ENCODE measurements at places on chromosomes 2 and 18.

- DNase-seq: no peak
Observed at GRCh38 chr18:8257851-8258434, 351.3 kb upstream of the RAB12 start.

GRCh38 chr2:3463944-3464343 is 55.4 kb downstream of the ADI1 start:
- DNase-seq: no peak

DNA sequence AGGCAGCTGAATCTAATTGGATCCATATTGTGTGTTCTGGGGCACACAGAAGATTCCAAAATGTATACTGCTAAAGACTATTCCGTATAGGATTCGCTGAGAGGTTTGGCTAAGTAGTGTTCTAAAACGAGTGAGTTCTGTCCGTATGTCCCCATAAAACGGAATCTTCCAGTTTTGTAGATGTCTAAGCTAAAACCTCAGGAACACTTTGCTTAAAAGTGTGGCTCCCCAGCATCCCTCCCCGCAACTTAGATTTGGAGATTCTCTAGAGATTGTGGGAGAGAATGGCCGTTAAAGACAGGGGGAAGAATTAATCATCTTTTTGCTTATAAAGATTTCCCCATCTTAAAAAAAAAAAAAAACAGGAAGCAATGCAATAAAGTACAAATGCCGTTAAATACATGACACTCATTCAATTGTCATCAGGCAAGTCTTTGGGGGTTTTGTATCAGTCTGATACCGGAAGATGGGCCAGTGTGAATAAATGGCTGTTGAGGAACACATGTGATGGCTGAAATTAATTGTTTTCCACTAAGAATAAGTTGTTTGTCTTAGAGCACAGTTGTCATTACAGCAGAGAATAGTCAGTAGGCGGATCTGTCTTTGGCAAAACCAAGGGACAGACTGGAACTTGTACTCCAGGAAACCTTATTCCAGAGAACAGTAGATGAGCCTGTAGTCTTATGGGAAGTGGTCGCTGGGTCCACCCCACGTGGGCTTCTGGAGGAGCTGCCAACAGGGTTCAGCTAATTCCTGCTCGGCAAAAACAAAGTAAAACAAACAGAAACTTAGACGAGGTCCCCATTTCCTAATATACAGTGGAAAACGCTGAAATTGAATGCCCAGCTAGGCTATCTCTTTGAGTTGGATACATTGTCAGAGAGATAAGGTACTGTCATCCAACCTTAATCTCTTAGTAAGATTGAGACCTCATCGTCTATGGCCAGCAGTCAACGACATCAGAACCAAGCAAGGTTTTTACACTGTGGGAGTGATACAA is 1.7 kb downstream of the EMILIN2 start:
- no peak for DNase-seq

DNA sequence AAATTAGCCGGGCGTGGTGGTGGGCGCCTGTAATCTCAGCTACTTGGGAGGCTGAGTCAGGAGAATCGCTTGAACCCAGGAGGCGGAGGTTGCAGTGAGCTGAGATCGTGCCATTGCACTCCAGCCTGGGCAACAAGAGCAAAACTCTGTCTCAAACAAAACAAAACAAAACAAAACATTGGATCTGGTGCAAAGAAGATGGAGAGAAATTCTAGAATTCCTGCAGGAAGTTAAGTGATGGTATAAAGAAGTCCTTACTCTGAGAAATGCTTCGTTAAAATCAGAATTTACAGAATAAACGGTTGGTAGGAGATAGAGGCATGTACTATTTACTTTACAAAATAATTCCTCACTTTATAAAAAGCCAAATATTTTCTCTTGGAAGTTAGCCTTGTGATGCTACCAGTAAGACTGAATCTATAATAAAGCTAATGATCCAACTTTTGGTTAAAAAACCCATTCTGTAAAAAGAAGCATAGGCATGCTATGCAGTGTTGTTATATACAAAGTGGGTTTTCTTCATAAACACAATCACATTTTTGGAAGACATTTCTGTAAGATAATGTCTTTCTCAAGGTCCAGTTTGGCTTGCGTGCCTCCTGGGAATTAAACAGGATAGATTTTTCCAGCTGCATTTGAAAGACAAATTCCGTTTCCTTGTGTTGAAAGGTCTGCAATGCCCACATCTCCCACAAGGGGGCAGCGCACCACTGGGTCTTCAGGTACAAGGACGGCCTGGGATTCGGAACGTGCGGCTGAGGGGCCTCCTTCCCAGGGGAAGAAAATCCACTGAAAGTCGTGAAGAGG is 35.6 kb upstream of the PNO1 start:
- DNase-seq: peak; percentile 38

- DNase-seq: peak; percentile 65
Observed at GRCh38 chr2:237512774-237513466, 25.9 kb downstream of the MLPH start.

DNA sequence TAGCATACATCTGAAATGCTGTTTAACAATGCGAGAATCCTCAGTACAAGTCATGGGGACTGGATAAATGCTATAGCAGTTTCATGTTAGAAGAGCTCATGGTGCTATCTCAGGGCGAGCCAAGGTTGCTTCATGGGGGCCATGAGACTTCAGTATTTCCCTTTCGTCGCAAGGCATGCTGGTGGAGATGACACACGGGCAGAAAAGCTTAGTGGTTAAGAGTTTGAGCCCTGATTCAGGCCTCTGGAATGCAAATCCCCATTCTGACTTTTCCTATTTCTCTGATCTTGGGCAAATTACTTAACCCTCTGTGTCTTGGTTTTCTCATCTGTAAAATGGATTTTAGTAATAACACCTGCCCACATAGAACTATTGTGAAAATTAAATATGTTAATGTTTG is 57.4 kb upstream of the EPHA4 start:
- no peak for DNase-seq

GRCh38 chr2:203782262-203782976 is 76.0 kb downstream of the CD28 start:
- no peak for DNase-seq

DNA sequence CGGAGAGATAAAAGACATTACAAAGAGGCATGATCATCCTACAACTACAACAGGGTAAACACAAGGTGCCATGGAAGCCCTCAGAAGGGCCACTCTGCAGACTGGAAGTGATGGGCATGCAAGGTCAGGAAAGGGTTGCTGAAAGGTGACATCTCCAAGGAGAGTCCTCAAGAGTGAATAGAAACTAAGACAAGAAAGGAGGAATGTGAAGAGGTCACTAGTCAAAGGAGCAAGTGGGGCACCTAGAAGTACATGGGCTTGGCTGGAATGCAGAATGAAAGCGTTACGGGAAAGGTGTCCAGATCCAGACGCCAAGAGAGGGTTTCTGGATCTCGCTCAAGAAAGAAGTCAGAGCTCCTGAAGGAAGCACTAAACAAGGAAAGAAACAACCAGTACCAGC is 314.3 kb downstream of the NBAS start:
- DNase-seq: no peak

GRCh38 chr2:233992513-233993217 is 57.8 kb upstream of the SPP2 start:
- DNase-seq: no peak

DNA sequence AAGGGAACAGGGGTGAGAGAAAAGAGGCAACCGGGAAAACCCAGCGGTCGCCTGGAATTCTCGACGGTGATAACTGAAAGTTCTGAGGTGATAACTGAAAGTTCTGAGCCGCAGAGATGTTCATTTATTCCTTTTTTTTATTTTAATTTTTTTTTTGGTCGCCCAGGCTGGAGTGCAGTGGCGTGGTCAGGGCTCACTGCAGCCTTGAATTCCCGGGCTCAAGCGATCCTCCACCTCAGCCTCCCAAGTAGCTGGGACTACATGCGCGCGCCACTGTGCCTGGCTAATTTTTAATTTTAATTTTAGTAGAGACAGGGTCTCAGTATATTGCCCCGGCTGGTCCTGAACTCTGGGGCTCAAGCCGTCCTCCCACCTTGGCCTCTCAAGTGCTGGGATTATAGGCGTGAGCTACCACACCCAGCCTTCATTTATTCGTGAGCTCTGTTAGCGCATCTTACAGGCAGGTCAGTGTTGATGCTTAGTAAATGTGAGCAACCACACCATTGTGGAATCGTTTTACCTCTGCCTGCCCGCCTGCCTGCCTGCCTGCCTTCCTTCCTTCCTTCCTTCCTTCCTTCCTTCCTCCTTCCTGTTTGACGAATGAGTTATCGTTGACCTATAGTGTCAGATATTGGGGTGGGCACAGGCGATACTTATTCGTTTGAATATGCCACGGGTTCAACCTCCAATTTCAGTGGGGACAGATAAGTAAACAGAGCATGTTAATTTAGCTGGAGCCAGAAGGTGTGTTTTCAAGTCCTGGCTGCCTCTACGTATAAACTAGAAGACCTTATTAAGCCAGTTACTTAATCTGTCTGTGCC is 557 bp upstream of the E2F6 start:
- DNase-seq: no peak

- no peak for DNase-seq
Observed at GRCh38 chr2:19799881-19800780, 101.7 kb downstream of the TTC32 start.

GRCh38 chr2:67628892-67629291 is 231.8 kb downstream of the ETAA1 start:
- DNase-seq: no peak

DNA sequence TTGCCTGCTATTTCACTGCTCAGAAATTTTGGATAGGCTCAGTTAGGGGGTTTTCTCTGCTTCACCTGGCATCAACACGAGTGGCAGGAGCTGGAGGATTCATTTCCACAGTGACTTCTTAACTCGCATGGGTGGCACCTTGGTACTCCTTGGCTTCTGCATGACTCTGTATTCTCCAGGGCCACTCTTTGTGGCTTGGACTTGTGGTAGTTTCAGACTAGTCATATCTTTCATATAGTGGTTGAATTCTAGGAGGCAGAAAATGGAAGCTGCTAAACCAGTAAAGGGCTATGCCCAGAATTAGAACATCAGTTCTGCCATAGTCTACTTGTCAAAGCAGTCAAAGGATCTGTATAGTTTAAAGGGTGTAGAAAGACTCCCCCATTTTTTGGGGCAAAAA is 6.8 kb downstream of the MAIP1 start:
- DNase-seq: no peak

DNA sequence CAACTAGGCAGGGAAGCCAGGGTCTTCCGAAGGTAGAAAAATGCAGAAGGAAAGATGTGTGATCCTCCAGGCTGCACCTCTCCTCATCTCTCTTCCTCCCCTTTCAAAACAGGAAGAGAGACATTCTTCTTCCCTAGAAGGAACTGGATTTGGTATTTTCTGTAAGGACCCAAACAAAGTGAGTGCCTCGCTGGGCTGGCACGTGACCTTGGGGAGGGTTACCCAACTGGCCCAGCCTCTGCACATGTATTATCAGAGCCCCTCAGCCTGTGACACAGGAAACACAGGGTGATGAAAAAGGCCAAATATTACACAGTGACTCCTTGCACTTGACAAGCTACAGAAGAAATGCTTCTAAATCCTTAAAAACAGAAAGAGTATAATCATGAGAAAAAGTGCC is 2.3 kb downstream of the HJURP start:
- DNase-seq: peak; percentile 62

DNA sequence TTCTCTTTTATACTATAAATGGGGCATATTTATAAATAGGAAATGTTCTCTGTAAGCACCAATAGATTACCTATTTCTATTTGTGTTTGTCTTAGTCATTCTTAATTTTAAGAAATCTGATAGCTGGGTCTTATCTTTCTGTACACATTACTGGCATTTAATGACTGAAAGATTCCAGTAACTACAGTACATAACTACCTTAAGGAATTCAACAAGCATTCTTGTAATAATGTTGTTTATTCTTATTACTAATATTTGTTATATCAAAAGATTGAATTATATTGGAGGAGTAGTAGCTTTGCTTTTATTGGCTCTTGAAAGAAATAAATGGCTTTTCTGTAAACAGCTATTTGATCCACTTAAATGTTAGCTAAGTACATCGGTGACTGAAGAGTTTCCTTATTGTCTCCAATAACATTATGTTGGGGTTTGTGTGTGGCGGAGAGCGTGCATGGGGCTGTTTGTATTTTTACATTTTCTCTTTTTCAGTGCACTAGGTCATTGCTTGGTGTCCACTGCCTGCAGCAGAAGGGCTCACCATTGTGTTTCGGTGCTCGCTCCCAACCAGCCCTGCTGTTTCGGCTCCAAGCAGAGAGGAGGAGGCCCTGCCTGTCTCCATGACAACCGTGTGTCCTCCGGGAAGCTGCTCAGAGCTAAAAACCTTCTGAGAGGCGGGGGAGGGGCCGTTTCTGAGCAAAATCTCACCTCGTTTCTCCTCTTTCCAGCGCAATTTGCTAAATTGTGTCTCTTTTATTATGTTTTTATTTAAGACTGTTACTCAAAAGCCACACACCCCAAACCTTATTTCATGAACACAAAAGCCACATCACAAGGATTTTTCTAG is 112.5 kb upstream of the SLC38A11 start:
- DNase-seq: no peak

- no peak for DNase-seq
Observed at GRCh38 chr2:15906778-15907177, 33.6 kb upstream of the MYCN start.

DNA sequence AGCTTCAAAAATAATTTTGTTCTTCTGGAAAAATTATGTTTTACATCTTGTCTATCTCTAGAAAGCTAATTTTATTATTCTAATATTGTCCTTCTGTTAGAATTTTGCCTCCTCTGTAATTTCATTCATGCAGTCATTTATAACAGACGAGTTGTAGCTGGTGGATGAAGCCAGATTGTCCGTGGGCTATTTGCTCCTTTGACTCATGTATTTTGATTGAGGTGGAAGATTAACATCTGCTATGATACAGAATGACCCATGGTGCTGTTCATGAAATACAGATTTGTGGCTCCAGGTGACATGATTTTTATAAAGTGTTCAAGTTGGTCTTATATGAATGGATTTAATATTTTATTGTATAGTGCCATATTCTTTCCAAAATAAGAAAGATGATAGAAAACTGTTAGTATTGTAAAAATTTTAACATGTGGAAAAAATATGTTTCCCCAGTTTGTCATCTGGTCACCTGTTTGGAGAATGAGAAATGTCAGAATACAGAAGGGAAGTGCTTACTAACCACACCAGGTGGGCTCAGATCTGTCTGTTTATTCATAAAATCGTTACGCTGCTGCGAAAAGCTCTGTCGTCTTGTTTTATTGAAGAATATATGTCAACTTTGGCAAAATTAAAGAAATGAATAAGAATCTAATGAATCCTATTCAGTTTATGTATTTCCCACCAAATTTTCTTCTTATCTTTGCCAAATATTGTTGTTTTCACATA is 20.4 kb upstream of the L3MBTL4 start:
- DNase-seq: no peak

GRCh38 chr2:19873014-19873413 is 28.8 kb downstream of the TTC32 start:
- DNase-seq: no peak

- DNase-seq: no peak
Observed at GRCh38 chr18:79933765-79934164, 17.7 kb downstream of the SLC66A2 start.

DNA sequence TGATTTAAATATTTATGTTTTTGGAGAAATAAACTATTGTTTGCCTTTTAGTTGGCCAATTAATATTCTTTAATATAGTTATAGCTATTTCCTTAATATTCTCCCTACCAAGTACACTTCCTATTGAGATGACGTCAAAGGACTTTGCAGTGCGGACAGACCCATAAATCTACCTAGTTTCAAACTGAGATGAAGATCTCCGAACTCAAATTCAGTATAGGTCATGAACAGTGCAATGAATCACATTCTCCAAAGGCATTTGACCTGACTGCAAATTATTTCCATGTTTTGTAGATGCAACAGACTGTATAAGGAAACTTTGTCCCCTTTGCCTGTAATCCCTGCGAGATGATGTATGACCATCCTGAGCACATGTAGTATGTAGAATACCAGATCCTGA is 342.6 kb upstream of the FIGN start:
- DNase-seq: no peak

- DNase-seq: no peak
Observed at GRCh38 chr18:59512025-59512755, 153.1 kb upstream of the LMAN1 start.
